ENCODE measurements at places on chromosomes 5 and 9. TPM values are rescaled to one million over a fixed set of nuclear protein-coding genes. Genes with fewer than 3 reads are reported as not detected.

DNA sequence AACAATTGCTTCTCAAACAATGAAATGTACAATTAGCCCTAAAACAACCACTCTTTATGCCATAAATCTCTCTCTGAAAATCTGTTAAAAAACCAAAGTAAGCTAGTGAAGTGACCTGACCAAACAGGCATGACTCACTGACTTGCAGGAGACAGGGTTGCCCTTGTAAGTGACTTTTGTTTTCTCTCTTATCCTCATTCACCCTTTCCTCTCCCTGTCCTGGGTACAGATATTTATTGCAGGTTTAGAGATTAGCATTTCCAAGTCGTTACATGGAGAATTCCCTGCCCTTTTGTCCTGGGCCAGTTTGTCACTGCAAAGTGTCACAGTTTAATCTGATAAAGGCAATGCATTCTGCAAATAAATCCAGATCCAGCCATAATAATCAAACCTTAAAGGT is 484.2 kb downstream of the IRX1 start:
- H3K4me1 ChIP-seq = no peaks in the 10 kb centered on the region
- no peaks in the 10 kb centered on the region for H3K27me3 ChIP-seq
- DNase-seq = no peak
- H3K4me3 ChIP-seq = no peak overlapping the region
- H3K36me3 ChIP-seq = no peaks in the 10 kb centered on the region
- H3K27ac ChIP-seq = no peak overlapping the region

DNA sequence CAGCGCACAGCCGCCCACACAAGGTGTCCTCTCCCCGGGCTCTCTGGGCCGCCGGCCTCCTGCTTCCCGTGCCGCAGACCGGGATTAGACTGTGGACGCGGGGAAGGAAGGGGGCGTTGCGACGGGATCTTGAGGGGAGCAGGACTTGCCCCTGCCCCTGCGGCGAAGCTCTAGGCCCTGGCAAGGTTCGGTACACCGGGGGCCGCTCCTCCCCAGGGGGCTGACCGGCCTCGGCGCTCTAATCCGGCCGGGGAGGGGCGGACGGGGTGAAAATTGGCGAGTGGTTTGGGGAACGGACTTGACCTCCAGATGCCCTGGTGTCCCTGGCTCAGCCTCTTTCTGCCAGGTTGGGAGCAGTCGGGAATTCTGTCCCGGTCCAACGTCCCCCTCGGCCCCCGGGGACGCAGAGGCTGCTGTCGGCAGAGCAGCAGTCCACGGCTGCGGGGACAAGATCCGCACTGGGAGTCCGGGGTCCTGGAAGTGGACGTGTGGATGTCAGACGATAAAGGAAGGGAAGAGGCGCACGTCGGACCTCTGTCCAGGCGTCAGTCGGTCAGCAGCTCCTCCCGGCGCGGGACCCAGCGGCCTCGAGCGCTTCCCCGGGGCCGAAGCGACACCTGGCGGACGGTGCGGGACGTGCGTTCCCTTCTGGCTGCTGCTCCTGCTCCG is 1.9 kb upstream of the CNTFR start:
- H3K27ac ChIP-seq = no peak overlapping the region
- no peaks in the 10 kb centered on the region for H3K36me3 ChIP-seq
- H3K27me3 ChIP-seq = peaks cover 59% of the 10 kb centered on the region
- peak; percentile 68 for DNase-seq

- no peak for DNase-seq
- no peak overlapping the region for H3K27ac ChIP-seq
- no peak overlapping the region for H3K4me3 ChIP-seq
- no peaks in the 10 kb centered on the region for H3K4me1 ChIP-seq
- H3K27me3 ChIP-seq = no peaks in the 10 kb centered on the region
These were observed 5.9 kb downstream of the TRIO start for GRCh38 chr5:14148890-14149671.

- no peak for DNase-seq
- no peaks in the 10 kb centered on the region for H3K36me3 ChIP-seq
These were observed 13.7 kb downstream of the NOTCH1 start for GRCh38 chr9:136531904-136532798.

GRCh38 chr5:55624841-55625588 is 87.1 kb downstream of the SLC38A9 start:
- no peak overlapping the region for H3K4me3 ChIP-seq
- no peak overlapping the region for H3K27ac ChIP-seq
- no peaks in the 10 kb centered on the region for H3K27me3 ChIP-seq
- H3K36me3 ChIP-seq = no peaks in the 10 kb centered on the region

GRCh38 chr5:150123542-150123941 is 32.1 kb downstream of the PDGFRB start:
- H3K27me3 ChIP-seq = no peaks in the 10 kb centered on the region
- H3K4me1 ChIP-seq = no peaks in the 10 kb centered on the region
- no peak for DNase-seq
- H3K27ac ChIP-seq = no peak overlapping the region

FAM174A gene
- 8.9 TPM for total RNA-seq

DOCK8 gene
- total RNA-seq = 136 TPM

INSL4 gene
- not detected for total RNA-seq

PDE8B gene
- total RNA-seq = not detected

EQTN gene
- total RNA-seq = not detected

Data from CD8-positive, alpha-beta memory T cell (primary cell).